ENCODE measurements at places on chromosomes 6 and 20.
A peak's percentile ranks its signal among the peaks of the same experiment; 100 is the strongest.

GRCh38 chr20:38986663-38987062 is 24.5 kb downstream of the DHX35 start:
- no peak for DNase-seq

GRCh38 chr6:143545976-143546547 is 34.5 kb upstream of the FUCA2 start:
- no peak for DNase-seq

DNA sequence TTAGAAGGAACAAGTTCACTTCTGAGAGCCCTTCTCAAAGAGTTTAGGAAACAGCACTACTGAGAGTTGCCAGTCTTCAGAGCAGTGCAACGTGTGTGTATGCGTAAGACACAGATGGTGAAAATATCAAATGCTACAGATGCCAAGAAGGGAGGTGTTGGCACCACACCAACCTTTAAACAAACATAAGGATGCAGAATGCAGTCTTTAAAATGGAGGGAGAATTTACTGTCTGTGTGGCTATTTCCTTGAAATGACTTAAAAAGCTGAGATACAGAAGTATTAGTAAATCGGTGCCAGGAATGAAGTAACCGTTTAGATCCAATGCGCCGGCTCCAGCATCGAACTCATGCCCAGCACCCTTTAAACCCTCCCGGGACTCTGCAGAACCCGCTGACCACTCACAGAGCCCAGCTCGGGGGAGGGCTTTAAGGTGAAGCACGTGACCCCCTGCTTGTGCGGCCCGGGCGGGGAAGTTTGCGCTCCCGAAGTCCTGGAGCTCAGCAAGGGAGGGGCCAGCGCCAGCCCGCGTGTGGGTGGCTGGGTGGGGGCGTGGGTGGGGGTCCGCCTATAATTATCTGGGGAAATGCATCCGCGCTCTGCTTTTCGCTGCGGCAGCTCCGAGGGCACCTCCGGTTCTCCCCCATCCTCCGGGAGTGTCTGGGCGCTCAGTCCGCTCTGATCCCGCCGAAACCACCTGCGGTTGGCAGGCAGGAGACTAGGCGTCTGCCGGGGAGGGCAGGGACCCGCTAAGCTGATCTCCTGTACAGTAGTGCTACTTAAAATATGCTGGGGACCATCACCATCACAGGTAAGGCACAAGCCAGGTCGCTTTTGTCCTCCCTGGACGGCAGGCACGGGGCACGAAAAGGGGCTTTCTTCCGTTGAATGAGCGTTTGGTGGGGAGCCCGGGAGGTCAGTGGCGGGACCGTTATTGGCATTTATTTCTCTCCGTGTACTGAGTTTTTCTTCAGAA is 66.0 kb downstream of the ZBTB2 start:
- DNase-seq, result peak; percentile 80

DNA sequence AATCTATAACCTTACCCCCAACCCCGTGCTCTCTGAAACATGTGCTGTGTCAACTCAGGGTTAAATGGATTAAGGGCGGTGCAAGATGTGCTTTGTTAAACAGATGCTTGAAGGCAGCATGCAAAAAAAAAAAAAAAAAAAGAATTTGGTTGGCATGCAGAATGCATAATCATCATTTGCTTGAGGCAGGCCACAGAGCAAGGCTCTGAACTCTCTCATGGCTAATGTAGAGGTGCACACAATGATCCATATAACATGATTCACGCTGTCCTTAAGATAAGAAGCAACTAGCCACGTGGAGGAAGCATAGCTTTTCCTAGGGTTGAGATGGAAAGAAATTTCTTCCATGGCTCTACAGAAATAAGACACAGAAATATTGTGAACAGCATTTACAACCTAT is 27.6 kb upstream of the RPN2 start:
- DNase-seq, result no peak

DNA sequence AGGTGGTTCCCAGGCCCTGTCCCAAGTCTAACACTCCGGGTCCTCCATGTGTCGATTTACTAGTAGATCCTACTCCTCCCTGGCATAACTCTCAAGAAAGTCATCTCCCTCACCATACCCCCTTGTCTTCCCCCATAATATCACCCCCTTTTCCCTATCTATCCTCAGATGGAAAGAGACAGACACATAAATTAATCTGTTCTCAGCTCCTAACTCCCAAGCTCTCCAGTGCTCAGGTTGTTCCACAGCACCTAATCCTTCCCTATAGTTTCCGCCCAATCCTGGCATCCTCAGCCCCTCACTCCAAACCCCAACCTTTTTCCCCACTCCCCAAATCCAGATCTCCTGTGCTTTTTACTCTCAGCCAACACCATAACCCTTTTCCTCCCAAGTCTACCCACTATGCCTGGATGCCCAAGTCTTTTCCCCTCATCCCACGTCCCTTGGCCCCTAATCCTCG is 808 bp downstream of the ILRUN start:
- DNase-seq, result peak; percentile 49

DNA sequence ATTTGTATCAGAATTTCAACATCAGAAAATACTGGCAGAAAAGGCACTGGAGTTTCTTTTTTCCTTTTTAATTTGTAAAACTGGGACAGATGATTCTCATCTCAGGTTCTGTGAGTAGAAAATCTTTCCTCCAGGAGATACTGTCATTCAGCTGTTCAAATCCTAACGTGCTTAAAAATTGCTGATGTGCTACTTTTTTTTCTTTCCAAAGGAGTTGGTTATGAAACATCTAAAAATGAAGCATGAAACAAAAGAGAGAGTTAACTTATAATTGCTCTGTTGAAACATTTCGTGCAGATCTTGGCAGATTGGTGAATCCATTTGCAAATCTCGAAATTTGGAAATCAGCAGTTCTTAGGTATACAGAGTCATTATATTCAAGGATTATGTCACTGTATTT is 622.6 kb downstream of the RNF144B start:
- DNase-seq, result no peak

GRCh38 chr6:133623621-133624020 is 265.3 kb upstream of the TCF21 start:
- no peak for DNase-seq

DNA sequence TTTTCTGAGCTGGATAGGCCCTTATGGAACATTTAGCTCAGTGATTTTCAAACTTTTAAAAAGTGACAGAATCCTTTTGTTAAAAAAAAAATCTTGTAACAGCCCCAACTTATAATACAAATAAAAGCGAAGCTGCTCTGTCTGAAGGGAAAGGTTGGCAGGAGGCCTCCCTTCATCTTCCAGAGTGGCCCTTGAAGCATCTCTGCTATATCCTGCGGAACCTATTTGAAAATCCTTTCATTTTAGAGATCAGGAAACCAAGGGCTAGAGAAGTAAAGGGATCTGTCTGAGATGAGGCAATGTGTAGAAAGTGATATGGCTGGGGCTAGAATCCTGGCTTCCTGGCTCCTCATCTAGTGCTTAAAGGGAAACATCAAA is 107.8 kb downstream of the UBE3D start:
- no peak for DNase-seq

DNA sequence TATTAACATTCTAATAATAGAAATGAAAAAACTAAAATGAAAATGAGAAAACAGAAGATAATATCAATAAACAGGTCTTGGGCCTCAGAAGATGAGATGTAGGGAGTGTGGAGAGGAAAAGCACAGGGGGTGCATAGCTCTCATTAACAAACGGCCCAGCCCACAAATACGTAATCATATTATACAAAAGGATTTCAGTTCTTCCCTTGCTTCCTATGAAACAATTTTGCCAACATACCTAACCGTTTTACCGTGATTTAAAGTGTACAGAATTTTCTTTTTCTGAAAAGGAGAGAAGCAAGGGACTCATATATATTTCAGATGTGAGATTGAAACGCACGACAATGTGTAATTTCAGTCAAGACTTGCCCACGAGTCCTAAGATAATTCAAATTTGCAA is 136.0 kb downstream of the HFE start:
- DNase-seq, result peak; percentile 42

DNA sequence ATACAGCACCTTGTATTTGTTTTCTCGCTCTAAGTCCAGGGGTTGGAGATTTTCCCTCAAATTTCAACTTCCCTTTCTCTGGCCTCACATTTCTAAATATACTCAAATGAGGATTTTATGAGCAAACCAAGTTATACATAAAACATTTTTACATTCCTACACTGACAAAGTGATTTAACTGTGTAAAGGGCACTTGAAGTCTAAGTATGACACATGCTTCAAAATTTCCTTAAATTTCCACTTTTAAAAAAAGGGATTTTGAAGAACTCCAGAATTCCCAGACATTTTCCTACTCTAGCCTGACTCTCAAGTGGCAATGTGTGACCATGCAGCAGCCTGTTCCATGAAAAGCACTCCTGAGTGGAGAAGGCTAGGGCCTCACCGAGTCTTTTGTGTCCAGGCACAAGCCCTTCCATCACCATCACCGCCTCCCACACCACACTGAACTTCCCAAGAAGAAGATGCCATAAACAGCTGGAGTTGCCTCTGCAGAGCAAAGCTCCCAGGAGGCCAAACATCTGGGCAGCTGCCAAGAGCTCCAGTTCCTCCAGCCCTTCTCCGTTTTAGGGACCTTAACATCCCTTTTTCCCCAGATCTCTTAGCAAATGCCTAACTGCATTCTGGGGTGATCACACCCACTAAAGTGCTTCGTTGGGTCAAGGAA is 68.9 kb downstream of the NCR2 start:
- DNase-seq, result no peak

GRCh38 chr6:162899148-162899547 is 171.4 kb downstream of the PACRG start:
- no peak for DNase-seq

- no peak for DNase-seq
Measured at GRCh38 chr6:157420497-157420896, 39.5 kb downstream of the ZDHHC14 start.

DNA sequence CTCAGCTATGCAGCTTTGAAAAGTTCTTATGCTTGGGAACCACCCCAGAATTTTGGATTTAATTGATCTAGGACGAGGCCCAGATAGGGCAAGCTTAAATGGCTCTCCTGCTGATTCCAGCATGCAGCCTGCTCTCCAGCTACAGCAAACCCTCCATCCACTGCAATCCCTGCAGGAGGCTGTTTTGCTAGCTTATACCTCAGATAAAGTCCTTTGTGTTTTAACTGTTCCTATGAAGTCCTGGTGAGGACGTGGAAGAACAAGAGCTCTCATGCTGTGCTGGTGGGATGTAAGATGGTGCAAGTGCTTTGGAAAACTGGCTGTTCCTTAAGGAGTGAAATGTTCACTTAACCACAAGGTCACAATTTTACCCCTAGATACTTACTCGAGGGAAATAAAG is 25.5 kb upstream of the NXT1 start:
- no peak for DNase-seq

GRCh38 chr6:6926856-6927255 is 180.9 kb upstream of the RREB1 start:
- no peak for DNase-seq

GRCh38 chr6:4632421-4632820 is 143.8 kb upstream of the CDYL start:
- DNase-seq, result peak; percentile 85

DNA sequence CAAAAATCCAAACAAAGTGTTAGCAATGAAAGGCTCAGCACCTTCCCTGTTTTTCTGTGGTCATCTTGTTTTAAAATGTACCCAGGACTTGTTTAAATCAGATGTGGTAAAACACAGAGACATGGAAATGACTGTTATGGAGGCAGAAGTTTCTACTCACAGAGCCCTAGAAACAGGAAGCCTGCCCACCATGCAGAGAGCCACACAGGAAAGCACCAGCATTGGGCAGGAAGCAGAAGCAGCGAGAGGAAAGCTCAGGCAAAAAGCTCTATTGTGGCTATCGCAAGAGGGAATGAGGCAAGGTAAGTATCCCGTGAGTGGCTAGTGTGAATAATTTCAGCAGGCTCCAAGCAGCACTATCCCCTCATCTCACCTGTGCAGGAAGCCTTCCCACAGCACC is 42.8 kb downstream of the GPR6 start:
- DNase-seq, result no peak

DNA sequence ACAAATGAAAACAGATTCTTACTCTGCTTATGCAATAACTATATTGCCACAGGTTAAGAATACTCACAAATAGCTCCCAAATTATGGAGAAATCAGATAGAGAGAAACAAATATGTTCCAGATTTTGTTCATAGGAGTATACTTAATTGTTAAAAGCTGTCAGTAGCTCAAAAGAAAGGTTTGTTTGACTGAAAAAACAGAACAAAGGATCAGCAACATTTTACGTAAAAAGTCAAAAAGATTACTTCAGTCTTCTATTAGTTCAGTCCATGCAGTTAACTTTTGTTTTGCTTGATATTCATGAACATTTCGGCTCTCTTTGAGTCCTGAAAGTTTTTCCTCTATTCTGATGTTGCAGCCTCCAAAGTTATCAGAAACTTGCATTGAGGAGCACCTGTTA is 13.4 kb upstream of the NANP start:
- DNase-seq, result no peak

GRCh38 chr6:131979515-131980337 is 28.6 kb upstream of the CCN2 start:
- DNase-seq, result no peak

DNA sequence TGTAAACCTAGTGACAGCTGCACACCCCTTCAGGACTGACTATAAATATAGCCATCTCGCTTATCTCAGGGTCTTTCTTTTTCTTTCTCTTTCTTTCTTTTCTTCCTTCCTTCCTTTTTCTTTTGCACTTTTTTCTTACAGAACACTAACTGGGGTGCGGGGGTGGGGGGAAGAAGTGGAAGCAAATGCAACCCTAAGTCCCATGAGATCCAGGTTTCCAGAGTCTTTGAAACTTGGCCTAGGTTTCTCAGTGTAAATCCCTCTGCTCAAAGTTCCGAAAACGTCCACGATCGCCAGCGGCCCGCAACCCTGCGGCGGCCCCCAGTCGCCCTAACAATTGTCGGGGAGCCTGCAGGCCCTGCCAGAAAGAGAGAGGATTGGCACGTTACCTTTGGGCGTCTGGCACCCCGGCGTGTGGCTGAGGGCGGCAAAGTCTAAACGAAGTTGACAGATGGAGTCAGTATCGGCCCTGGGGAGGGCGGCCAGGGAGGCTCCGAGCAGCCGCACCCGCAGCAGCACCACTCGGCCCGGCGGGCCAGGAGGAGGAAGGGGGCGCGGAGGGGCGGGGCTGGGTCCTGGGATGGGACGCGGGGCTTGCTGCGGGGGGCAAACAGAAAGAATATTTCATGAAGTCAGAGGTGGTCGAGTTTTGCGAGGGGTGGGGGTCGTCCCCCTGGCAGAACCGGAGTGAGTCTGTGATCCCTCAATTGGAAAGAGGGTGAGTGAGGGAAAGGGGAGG is 577 bp upstream of the FOXF2 start:
- DNase-seq, result no peak

GRCh38 chr6:119179842-119180241 is 101.4 kb upstream of the FAM184A start:
- DNase-seq, result no peak

Measured in NCI-H524 (cell line).